ENCODE measurements at places on chromosomes 2 and 18.

DNA sequence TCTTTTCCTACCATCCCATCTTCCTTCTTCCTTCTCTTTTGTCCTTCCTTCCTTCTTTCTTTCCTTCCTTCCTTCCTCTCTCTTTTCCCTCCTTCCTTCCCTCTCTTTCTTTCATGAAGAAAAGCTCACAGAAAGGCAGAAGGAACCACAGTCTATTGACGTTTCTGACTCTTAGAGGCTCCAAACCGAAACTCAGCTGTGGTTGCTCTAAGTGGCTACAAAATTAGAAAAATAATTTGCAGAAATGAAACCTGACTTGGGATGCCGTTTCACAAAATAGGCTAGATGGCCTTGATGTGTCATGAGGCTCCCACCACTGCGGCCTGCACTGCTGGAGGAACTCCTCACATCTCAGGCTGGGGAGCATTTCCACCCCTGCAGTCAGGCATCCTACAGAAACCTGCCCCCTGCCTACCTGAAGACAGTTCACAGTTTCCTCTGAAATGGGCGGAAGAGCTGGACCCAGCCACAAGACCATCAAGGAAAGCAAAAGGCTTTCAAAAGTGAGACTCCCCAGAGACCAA lies 165.6 kb downstream of the SMAD7 start:
- DNase-seq, result no peak

DNA sequence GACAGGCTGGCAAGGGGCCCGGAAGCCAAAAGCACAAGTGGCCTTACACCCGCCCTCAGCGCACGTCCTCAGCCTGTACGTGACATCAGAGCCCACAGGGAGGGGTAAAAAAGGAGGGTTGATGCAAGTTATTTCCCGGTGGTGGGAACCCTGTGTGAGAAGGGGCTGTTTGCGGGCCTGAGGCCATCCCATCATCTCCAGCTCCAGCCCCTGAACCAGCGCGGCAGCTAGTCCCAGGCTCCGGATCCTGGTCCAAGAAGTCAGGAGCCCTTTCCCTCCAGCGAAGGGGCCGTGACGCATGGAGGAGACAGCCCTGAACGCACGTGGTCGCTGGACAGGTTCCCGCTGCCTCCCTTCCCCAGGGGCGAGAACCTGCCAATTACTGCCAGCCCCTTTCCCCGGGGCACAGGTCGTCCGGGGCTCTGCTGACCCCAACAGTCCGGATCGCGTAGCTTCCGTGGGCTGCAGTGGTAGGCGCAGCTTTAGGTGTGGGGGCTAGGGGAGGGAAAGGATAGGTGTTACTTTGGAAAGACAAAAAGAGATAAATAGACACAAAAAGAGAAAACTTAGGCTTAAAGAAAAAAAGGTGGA lies 1.3 kb upstream of the LRP2 start:
- DNase-seq, result no peak

GRCh38 chr2:99862566-99862965 lies 279.8 kb downstream of the AFF3 start:
- no peak for DNase-seq

DNA sequence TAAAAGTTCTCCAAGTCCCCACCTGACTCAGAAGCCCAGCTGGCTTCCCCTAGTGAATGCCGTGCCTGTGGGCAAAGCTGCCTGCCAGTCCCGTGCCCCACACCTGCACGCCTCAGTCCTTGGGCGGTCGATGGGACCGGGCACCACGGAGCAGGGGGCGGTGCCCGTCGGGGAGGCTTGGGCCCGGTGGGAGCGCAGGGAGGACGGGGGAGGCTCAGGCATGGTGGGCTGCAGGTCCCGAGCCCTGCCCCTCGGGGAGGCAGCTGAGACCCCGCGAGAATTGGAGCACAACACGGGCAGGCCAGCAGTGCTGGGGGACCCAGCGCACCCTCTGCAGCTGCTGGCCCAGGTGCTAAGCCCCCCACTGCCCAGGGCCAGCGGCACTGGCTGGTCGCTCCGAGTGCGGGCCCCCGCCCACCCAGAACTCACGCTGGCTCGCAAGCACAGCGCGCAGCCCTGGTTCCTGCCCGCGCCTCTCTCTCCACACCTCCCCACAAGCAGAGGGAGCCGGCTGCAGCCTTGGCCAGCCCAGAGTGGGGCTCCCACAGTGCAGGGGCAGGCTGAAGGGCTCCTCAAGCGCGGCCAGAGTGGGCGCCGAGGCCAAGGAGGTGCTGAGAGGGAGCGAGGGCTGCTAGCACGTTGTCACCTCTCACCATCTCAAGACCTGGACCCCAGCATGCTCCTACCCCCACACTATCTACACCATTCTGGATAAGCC lies 215.5 kb downstream of the TNS1 start:
- no peak for DNase-seq

GRCh38 chr2:142682528-142682927 lies 194.9 kb upstream of the KYNU start:
- DNase-seq, result no peak

DNA sequence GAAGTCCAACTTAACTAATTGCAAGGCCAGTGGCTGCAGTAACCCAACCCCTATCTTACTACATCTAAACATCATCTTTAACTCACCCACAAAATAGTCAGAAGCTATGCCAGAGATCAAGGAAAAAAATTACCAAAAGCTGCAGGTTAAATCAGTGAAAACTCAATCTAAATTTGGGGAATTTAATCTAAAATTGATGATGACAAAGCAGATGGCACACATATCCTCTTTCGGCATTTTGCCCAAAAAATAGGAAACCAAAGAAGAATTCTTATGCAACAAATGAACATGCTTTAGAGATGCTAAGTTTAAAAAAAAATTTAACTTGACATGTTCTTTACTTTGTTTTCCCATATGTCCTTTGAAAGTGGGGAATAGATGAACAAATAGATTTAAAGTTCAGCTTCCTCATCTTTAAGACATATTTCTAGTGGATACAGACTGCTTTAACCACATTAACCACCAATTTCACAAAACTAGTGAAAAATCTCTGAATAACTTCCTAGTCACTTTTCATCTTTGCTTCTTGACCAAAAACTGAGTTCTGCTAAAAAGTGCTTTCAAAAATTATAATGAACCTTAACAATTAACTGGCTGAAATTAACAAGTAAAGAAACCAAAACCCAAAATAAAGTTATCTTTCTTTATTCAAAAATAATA lies 74.3 kb upstream of the CCDC150 start:
- DNase-seq, result no peak

DNA sequence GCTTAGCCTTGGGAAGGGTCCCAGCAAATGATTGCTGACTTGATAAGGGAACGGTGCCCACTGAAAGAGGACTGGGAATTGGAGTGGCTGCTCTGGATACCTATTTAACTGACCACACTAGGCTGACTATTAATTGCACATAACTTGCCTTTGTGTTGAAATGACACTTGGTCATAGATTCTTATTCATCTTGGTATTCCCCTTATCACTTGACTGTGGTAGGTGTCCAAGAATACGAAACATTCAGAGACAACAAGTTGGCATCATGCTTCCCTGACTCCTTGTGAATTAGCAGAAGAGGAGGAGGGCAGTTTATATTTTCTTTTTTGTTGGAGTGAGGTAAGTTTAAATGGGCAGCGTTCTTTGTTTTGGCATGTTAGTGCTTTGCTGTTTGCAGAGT lies 13.4 kb downstream of the FMNL2 start:
- DNase-seq, result peak; percentile 35

GRCh38 chr18:79796531-79797405 lies 970 bp upstream of the KCNG2 start:
- DNase-seq, result no peak

DNA sequence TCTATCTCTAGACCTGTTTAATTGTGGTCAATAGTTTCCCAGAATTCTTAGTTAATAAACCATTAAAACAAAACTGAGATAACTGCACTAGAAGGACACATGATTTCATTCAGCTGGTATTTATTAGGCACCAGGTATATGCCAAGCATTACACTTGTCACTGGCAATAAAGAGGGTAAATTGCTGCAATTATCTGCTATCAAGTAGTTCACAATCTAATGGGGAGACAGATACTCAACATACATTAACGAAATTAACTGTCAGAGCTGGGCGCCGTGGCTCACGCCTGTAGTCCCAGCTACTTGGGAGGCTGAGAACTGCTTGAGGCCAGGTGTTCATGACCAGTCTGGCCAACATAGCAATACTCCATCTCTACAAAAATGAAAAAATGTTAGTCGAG lies 71.7 kb upstream of the WIPF1 start:
- no peak for DNase-seq

DNA sequence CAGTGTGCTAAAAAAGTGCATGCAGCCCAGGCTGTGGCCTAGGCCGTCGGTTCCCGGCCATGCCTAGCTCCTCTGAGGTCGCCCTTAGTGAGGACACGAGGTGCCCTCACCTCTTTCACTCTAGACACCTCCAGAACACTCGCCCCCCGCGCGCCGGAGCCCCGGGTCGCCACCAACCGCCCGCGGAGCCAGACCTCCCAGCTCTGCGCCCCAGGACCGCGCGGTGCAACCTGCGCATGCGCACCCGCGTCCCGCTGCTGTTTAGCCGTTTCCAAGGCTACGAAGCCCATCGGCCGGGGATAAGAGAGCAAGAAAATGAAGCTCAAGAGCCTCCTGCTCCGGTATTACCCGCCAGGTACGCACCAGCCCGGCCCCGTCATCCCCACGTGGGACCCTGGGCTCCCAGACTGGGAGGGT lies at the start of gene DAW1:
DAW1 (plus strand) TSS at position 257 of the 417 bp plus-strand sequence; CDS start at position 316, 59 bp downstream.
- DNase-seq, result no peak
